Glutamatergic neuron (in vitro differentiated cells): ENCODE measurements at places on chromosomes 13 and 19.
A peak's percentile ranks its signal among the peaks of the same experiment; 100 is the strongest.

- no peaks in the 10 kb centered on the region for H3K36me3 ChIP-seq
- no peak overlapping the region for H3K4me3 ChIP-seq
- H3K27me3 ChIP-seq: peaks cover 7% of the 10 kb centered on the region
- peak overlapping the region; percentile 66 for H3K27ac ChIP-seq
- DNase-seq: peak; percentile 80
Observed at GRCh38 chr19:55467236-55468053, 2.9 kb upstream of the C19orf85 start.

GRCh38 chr19:7874897-7875273 lies 695 bp upstream of the PRR36 start:
- H3K27ac ChIP-seq: peak overlapping the region; percentile 48
- no peak for DNase-seq
- H3K4me1 ChIP-seq: peaks cover 6% of the 10 kb centered on the region
- peaks cover 15% of the 10 kb centered on the region for H3K27me3 ChIP-seq
- H3K4me3 ChIP-seq: peak overlapping the region; percentile 82

- peaks cover 12% of the 10 kb centered on the region for H3K27me3 ChIP-seq
- H3K36me3 ChIP-seq: peaks cover 17% of the 10 kb centered on the region
- H3K4me1 ChIP-seq: peaks cover 20% of the 10 kb centered on the region
Observed at GRCh38 chr13:114097212-114097892, 35.1 kb downstream of the RASA3 start.

- DNase-seq: peak; percentile 96
- peak overlapping the region; percentile 94 for H3K4me3 ChIP-seq
- H3K4me1 ChIP-seq: peaks cover 4% of the 10 kb centered on the region
- peaks cover 4% of the 10 kb centered on the region for H3K27me3 ChIP-seq
Observed at GRCh38 chr19:6516659-6517291, 14.1 kb upstream of the TNFSF9 start.

DNA sequence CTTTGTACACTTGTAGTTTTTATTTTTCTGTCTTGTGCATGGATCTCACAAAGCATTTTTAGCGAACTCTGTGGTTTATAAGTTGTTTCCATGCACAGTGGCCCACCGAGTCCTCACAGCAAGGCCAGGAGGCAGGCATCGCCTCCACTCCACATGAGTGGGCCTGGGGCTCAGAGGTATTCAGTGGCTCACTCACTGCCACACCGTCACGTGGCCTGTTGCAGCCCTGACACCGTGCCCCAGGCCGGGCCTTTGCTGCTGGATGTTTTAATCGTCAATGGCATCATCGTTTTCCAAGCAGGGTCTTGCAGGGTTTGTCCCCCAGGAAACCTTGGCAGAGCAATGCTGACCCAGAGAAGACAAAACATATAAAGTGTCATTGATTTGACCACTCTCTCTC lies 59.8 kb downstream of the SPACA7 start:
- DNase-seq: no peak
- no peaks in the 10 kb centered on the region for H3K4me1 ChIP-seq
- H3K36me3 ChIP-seq: peaks cover 23% of the 10 kb centered on the region
- H3K27ac ChIP-seq: no peak overlapping the region
- no peaks in the 10 kb centered on the region for H3K27me3 ChIP-seq
- no peak overlapping the region for H3K4me3 ChIP-seq

DNA sequence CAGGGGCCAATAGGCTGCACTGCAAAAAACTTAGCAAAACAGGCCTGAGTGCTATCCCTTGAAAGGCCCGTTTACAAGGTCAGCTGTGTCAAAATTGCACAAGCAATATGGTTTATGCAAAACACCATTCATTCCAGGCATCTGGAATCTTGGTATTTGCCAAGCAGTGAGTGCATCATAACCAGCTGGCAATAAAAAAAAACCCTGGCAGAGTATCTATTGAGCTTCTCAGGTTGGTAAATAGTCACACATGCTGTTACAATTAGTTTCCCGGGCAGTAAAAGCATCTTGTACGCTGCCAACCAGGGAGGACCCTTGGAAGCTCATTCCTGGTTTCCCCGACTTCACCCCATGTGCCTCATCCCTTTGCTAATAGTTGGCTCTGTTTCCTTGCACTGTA lies 21.3 kb downstream of the ZNF77 start:
- H3K4me1 ChIP-seq: no peaks in the 10 kb centered on the region
- no peak for DNase-seq
- no peak overlapping the region for H3K27ac ChIP-seq
- H3K27me3 ChIP-seq: peaks cover 2% of the 10 kb centered on the region
- H3K36me3 ChIP-seq: peaks cover 6% of the 10 kb centered on the region

- H3K27ac ChIP-seq: no peak overlapping the region
- H3K27me3 ChIP-seq: peaks cover 5% of the 10 kb centered on the region
- no peak for DNase-seq
- H3K4me1 ChIP-seq: peaks cover 2% of the 10 kb centered on the region
- H3K36me3 ChIP-seq: peaks cover 15% of the 10 kb centered on the region
- H3K4me3 ChIP-seq: no peak overlapping the region
Observed at GRCh38 chr13:19604306-19604705, 29.2 kb upstream of the MPHOSPH8 start.

DNA sequence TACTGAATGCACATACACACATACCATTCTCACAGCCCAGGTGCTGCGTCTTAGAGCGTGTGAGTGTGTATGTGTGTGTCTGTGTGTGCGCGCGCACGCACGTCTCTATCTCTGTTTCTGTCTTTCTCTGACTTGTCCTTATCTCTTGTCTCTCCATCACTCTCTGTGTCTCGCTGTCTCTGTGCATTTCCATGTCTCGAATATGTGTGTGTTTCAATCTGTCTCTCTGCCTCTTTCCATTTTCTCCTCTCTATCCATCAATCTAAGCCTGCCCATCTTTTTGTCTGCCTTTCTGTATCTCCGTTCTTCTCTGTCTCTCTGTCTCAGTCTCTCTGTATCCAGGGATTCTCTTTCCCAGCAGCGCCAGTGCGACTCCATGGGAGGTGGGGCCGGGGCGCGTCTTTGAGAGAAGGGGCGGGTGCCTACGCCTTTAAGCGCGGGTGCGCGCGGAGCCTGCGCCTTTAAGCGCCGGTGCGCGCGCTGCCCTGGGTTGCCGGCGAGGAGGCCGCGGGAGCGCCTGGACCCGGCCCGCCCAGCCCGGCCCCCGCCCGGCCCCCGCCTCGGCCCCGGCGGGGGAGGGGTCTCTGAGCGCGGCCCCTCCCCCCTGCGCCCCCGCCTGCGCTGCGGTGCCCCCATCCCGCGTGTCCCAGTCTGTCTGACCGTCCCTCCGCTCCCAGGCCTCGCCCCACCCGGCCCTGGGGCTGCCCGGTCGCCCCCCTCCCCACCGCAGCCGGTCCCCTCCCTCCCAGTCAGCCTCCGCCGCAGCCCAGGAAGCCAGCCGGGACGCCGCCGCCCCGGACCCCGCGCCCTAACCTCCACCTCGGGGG lies at the start of gene LRFN3:
TSS of gene LRFN3 (plus strand) at position 464 of the 827 bp plus-strand sequence. CDS start 3,052 bp downstream, outside the sequence.
- peaks cover 18% of the 10 kb centered on the region for H3K36me3 ChIP-seq
- peak within 1 kb of the TSS; percentile 98 for H3K4me3 ChIP-seq
- H3K4me1 ChIP-seq: peaks cover 16% of the 10 kb centered on the region
- peaks cover 12% of the 10 kb centered on the region for H3K27me3 ChIP-seq
- peak within 1 kb of the TSS; percentile 85 for H3K27ac ChIP-seq

DNA sequence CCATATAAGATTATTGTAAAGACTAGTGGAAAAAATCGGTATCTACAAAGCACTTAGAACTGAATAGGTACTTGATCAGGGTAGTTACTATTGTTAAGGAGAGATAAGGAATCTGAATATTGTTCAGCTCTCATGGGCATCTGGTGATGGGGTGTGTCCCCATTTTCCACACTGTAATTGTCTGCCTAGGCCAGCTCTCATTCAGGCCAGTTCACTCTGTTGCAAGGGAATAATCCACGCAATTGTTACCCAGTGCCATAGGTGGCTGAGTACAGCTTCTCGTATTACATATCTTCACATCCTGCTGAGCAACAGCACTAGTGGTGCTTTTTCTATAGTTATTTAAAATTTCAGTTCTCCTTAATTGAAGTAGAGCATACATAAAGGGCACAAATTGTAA lies 45.6 kb upstream of the C13orf42 start:
- peaks cover 4% of the 10 kb centered on the region for H3K36me3 ChIP-seq
- DNase-seq: no peak
- peaks cover 5% of the 10 kb centered on the region for H3K4me1 ChIP-seq
- no peak overlapping the region for H3K4me3 ChIP-seq

DNA sequence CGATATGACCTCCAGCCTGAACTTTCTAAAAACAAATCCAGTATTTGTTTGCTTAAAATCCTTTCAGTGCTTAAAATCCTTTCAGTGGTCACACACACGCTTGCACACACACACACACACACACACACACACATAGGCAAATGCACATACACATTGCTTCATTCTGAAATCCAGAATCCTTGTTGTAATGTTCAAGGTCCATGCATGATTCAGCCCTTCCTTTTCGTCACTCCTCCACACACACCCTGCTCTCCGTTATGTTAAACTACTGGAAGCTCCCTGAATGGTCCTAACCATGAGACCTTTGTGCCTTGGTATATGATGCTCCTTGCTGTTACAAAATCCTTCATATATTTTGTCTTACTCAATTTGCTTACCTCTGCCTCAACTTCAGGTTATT lies 44.9 kb downstream of the SERTM1 start:
- no peak overlapping the region for H3K4me3 ChIP-seq
- H3K36me3 ChIP-seq: no peaks in the 10 kb centered on the region
- H3K27me3 ChIP-seq: no peaks in the 10 kb centered on the region

GRCh38 chr13:89294115-89294867 lies 1623.1 kb downstream of the SLITRK5 start:
- no peaks in the 10 kb centered on the region for H3K27me3 ChIP-seq
- DNase-seq: no peak
- H3K36me3 ChIP-seq: no peaks in the 10 kb centered on the region
- H3K27ac ChIP-seq: no peak overlapping the region

DNA sequence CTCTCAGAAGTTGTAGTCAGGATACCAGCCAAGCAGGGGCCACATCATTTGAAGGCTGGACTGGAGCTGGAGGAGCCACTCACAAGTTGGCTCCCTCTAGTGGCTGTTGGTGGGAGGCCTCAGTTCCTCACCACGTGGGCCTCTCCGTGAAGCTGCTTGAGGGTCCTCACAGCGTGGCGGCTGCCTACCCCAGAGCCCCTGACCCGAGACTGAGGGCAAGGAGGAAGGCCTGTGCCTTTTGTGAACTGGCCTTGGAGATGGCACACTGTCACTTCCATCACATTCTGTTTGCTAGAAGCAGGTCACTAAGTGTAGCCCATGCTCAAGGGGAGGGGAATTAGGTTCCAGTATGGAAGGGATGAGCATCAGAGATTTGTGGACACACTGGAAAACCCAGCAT lies 14.6 kb downstream of the GNA11 start:
- H3K36me3 ChIP-seq: no peaks in the 10 kb centered on the region
- H3K27me3 ChIP-seq: peaks cover 4% of the 10 kb centered on the region
- DNase-seq: peak; percentile 78
- peaks cover 4% of the 10 kb centered on the region for H3K4me1 ChIP-seq
- no peak overlapping the region for H3K27ac ChIP-seq

- H3K4me1 ChIP-seq: peaks cover 2% of the 10 kb centered on the region
- DNase-seq: no peak
- H3K4me3 ChIP-seq: no peak overlapping the region
- H3K27ac ChIP-seq: no peak overlapping the region
- no peaks in the 10 kb centered on the region for H3K36me3 ChIP-seq
Observed at GRCh38 chr19:17457616-17458015, 3.1 kb downstream of the NXNL1 start.
